ENCODE measurements at places on chromosomes 6 and 20.
A peak's percentile ranks its signal among the peaks of the same experiment; 100 is the strongest.

- DNase-seq: no peak
Measured at GRCh38 chr20:6008254-6008653, 45.6 kb downstream of the LRRN4 start.

- peak; percentile 63 for DNase-seq
Measured at GRCh38 chr6:30130887-30131862, 4.8 kb upstream of the TRIM40 start.

DNA sequence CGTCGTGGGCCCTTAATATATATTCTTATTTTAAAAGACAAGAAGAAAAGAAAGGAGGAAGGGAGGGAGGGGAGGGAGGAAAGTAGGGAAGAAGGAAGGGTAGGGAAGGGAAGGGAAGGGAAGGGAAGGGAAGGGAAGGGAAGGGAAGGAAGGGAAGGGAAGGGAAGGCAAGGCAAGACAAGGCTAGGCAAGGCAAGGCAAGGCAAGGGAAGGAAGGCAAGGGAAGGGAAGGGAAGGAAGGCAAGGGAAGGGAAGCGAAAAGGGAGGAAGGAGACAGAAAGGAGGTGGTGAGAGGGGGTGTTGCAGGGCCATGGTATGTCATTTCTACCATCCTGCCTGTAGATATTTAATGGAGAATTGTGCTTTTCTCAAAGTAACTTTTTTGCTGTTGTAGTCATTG lies 83.9 kb upstream of the BTBD3 start:
- no peak for DNase-seq

GRCh38 chr20:10954137-10954840 lies 280.5 kb upstream of the JAG1 start:
- DNase-seq: no peak

DNA sequence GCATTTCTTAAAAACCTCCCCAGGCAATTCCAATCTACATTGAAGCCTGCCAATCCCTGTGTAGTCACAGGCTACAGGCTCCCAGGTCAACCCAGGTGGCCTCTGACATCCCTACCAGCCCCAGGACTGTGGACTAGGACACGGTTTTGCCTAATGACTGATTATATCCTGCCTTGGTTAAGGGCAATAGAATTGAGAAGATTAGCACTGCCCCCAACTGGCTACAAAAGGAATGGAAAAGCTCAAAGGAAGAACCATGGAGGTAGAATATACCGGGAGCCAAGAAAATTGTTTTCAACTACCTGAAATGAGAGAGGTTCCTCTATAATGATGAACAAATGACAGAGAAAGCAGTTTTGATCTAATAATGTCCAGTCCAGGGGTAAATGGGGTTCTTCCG lies 421.1 kb upstream of the AGPAT4 start:
- DNase-seq: no peak

GRCh38 chr6:132830334-132830751 lies 16.0 kb downstream of the RPS12 start:
- DNase-seq: no peak

- DNase-seq: no peak
Measured at GRCh38 chr6:138805016-138805765, 9.3 kb downstream of the ECT2L start.

DNA sequence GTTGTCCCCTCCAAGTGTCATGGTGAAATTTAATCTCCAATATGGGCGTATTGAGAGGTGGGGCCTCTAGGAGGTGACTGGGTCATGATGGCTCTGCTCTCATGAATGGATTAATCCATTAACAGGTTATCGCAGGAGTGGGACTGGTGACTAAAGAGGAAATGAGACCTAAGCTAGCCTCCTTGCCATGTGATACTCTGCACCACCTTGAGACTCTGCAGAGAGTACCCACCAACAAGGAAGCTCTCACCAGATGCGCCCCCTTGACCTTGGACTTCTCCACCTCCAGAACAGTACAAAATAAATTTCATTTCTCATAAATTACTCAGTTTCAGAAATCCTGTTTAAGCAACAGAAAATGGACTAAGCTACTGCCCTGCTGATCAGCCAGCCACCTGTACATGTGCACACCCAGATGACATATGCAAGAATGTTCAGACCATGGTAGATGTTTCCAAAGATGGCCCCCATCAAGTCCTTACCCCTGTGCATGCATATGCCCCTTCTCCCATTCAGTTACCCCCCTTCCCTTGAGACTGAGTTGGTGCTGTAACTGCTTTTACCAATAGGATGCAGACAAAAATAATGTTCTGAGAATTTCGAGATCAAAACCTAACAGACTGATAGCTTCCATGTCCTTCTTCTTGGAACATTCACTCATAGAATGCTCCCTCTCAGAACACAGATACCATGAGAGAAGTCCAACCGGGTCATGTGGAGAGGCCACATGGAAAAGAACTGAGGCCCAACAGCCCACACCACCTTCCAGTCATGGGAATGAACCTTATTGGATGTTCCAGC lies 28.4 kb downstream of the MAP3K5 start:
- DNase-seq: no peak

DNA sequence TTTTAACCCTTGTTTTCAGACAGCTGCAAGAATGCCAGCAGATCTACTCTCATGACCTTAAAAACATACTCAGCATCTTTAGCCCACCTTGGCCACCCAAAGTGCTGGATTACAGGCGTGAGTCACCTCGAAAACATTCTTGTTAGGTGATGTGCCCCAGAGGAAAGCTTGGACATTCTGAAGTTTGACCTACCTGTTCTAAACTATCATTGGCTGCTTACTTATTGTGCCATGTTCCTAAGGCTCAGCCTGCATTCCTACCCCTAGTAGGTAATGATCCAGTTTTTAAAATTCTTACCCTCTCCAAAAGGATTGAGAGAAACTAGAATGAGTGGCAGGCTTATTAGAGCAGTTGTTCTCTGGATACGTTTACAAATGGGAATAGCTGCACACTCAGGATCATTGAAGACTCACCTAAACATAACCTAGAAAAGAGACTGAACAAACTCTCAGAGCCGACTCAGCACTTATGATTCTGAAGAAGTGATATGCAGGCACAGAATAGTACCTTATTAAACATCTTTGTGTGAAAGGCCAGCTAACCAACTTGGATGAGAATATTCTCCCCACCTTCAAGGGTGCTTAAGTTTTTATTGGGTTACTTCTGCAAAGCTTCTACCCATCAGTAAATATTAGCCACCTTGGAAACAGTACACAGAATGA lies 362.1 kb downstream of the NRN1 start:
- no peak for DNase-seq

DNA sequence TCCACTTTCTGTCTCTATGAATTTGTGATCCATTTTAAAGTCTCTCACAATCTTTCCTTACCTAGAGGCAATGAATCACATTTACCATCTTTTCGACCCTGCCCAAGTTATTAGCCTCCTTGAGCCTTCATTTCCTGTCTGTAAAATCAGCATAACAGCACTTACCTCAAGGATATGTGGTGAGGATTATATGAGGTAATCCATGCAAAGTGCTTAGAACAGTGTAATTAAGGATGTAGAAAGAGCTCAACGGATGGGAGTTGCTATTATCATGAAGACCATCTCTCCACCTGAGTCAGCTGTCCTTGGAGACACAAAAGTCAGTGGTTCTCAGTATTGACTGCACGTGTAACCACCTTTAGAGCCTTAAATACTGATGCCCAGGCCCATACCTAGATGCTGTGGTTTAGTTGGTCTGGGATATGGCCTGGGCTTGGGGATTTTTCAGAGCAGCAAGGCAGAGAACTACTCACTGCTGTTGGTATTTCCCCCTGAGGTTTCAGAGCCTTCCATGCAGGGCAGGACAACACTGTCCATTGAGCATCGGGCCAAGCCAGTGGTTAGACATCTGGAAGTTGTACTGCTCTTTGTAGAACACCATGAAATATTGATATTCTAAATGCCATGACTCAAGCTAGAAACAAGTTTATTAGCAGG lies 55.8 kb downstream of the LYRM2 start:
- no peak for DNase-seq

- DNase-seq: no peak
Measured at GRCh38 chr6:17817763-17818162, 111.0 kb upstream of the NUP153 start.

- DNase-seq: peak; percentile 80
Measured at GRCh38 chr6:35327349-35328027, 14.9 kb upstream of the PPARD start.

DNA sequence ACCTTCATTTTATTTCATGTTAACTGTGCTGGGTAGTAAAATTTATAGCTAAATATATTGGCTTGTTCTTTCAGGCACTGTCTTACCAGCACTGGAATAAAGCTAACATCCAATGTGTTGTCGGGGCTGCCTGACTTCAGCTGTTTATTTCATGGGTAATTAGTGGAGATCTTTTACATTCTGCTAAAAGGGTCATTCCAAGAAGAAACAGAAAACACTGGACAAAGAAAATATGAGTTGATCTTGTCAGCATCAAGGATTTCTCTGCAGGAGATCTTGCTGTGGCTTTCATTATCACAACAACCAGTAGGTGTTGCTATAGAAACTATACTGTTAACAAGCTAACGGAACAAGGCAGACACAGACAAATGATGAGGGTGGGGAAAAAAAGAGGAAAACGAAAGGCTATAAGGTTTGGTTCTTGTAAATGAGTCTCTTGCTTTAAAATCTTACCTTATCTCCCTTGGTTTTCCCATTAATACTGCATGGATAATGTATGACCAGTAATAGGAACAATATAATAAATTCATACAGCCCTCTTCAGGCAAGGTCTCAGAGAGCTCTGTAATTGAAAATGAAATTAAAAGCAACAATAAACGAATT lies 206.8 kb downstream of the SIM1 start:
- no peak for DNase-seq

GRCh38 chr20:49685809-49686208 lies 27.9 kb downstream of the B4GALT5 start:
- DNase-seq: no peak

DNA sequence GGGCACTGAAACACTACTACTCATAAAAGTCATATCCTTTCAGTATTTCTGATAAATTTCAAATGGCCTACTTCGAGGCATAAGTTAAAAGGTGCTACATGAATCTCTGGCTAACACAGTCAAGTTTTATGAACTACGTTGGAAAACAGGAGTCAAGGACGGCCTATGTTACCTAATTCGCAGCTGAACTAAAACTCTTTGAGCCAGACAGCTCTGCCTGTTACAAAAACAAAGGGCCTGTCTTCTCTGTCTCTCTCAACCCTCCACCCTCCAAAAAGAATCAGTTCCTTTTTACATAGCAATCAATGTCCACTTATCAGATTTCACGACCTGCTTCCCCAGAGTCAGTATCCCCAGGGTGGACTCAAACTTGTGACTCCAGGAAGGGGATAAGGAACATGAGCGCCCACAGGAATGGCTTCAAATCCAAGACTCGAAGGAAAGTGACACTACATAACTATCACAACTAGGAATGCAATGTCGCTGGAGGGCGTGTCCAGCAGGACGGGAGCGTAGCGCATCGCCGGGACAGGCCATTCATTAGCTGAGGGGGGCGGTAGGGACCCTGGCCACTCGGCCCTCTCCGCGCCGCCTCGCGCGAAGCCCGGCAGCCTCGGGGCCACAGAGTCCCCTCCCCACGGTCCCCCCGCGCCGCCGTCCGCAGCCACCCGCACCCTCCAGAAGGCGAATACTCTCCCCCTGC lies 591 bp downstream of the IBTK start:
- DNase-seq: peak; percentile 59
